ENCODE measurements at places on chromosomes 7 and 10.

GRCh38 chr10:2576892-2577291 lies 490.5 kb upstream of the PFKP start:
- DNase-seq, result no peak

GRCh38 chr7:91249506-91250233 lies 14.6 kb upstream of the FZD1 start:
- DNase-seq, result no peak

GRCh38 chr10:17682236-17682946 lies 38.4 kb downstream of the STAM start:
- no peak for DNase-seq

DNA sequence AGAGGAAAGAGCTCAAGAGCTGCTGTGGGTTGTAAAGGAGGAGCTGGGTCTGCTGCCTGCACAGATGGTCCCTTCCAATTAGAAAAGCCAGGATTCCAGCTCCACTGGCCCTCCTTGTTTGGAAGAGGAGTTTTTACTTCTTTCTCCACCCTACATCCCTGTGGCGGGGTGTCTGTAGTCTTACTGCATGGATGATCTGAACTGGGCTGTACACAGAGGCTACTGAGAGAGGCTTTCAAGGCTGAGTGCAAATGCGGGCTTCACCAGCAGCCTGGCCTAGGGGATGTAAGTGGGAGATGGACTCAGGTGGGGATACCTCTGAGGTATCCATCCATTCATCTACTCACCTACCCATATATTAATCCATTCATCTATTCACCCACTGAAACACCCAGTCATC lies 7.1 kb upstream of the CXCL12 start:
- no peak for DNase-seq

DNA sequence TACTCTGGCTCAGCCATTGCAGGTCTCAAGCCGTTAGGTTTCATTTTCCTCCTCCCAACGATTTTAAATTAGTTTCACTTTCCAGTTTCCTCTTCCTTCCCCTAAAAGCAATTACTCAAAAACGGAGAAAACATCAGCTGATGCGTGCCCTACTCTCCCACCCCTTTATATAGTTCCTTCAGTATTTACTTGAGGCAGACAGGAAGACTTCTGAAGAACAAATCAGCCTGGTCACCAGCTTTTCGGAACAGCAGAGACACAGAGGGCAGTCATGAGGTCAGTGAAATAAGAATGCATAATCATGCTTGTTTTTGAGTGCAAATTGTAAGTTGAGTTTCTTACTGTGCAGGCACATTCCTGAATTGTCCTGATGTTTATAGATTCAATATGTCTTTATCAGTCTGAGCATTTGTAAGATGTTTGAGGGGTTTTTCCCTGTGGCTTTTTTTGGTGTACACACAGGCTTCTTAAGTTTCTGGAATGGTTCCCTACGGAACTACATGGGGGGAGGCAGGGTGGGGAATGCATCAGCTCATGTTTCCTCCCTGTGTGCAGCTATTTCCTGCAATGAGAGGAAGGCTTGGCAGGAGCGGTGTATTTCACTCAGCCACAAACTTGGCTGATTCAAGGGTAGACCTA lies at the start of gene IFIT3:
Gene IFIT3 (plus strand): TSS at position 195 of the 639 bp plus-strand sequence. CDS start 77 bp downstream, at position 272.
- peak; percentile 33 for DNase-seq

- DNase-seq, result no peak
Observed at GRCh38 chr10:117556356-117556755, 13.8 kb downstream of the EMX2 start.

- DNase-seq, result no peak
Observed at GRCh38 chr7:71278257-71278656, 146.3 kb downstream of the GALNT17 start.

DNA sequence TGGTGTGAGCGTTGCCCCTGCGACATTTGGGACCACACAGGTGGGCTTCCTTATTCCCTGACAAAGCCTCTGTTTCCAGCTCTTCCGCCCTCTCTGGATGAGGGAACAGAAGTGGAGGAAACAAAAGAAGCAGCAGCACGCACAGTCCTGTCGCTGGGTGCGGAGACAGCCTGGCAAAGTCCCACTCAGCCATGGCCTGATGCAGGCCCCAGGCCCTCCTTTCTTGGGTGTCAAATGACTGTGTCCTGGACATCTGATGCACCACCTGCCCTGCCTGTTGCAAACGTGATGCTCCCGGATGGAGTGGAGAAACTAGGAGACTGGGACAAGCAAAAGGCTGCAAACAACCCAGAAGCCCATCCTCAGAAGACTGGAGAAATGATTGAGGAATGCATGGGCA lies 20.7 kb downstream of the ZMIZ2 start:
- no peak for DNase-seq

Data from activated CD4-positive, alpha-beta T cell treated with anti-CD3 and anti-CD28 coated beads, Interleukin-2, amount 50 U/mL, for 16 hours (primary cell).